RPMI7951 (cell line): ENCODE measurements at places on chromosomes 13 and 19.

- no peak for DNase-seq
Measured at GRCh38 chr13:99414048-99414995, 87.0 kb upstream of the TM9SF2 start.

DNA sequence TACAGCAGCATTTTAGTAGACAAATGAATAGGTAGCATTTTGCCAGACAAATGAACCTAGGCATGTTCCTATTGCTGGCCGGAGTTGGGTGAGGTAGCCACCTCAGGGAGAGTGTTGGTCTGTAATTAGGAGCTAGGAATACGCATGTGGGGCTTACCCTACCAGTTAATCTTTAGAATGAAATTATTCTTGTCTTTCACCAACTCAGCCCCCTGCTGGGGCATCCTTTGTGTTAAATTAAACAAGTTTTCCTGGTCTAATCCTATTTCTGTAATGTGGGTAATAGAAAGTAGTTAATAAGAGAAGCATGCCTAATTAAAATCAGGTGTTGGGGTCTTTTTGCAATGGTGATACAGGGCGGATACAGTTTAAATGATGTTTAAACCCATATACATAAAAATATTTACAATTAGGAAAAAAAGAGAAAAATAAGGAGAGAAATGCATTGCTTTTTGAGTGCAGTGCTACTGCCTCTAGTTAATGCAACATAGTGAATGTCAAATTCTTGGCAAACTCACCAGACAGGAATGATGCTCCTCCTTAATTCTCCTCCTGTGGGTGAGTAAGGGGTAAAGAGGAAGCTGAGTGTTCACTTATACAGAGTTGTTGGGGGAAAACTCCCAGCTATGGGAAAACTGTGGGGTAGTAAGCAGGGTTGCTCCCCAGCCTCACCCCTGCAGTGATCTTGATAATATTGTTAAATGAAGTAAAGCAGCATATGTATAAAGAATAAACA is 276.4 kb upstream of the EDNRB start:
- DNase-seq: no peak

DNA sequence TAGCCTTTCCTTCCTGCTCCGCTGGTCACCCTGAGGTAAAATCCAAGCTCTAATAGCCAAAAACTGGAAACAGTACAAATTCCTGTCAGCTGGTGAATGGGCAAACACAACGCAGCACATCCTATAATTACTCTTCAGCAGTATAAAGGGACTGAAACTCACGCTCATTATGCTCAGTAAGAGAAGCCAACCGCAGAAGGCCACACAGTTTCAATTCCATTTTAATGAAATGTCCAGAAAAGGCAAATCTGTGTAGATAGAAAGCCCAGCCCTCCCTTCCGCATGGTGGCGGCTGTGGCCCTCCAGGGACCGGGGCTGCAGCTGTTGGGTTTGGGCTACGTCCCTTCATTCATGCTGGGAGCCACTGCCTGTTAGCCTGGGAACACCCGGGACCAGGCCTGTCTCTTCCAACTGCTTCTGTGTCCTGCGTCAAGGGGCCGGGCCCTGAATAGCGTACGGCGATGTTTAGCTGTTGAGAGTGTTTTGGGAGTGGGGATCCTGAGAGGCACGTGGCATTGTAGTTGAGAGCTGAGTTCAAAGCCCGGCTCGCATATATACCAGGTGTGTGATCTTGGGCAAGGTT is 23.5 kb downstream of the NKPD1 start:
- DNase-seq: no peak

DNA sequence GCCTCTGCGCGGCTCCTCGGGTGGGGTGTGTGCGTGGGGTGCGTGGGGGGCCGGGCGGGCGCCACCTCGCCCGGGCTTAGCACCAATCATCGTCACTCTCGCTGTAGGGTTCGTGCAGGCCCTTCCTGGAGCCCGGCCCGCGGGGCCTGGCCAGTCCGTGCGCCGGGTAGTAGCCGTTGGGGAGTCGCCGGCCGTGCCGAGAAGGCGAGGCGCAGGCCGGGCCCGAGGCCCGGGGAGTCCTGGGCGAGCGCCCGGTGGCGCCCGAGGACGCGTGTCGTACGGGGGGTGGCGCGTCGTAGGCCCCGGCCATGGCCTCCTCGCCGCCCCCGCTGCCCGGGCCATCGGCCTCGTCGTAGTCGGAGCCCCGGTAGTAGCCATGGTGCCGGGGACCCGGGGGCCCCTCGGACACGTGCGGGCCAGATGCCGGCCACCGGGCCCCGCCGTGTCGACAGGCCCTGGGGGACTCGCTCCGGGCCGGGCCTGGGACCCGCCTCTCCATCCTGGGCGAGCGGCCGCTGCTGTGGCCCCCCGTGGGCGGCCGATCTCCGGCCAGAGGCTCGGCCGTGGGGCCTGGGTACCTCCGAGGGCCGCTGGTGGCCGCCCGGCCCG is 57.1 kb downstream of the IER2 start:
- DNase-seq: peak; percentile 81

GRCh38 chr19:39497996-39498797 is 550 bp upstream of the DLL3 start:
- peak; percentile 37 for DNase-seq
